Activated naive CD4-positive, alpha-beta T cell treated with anti-CD3 and anti-CD28 coated beads for 36 hours (primary cell): ENCODE measurements at places on chromosomes 6 and 20.

GRCh38 chr6:136644597-136644952 is 94.4 kb upstream of the MAP7 start:
- DNase-seq: no peak
- H3K4me3 ChIP-seq: no peak overlapping the region
- no peaks in the 10 kb centered on the region for H3K27me3 ChIP-seq
- H3K36me3 ChIP-seq: no peaks in the 10 kb centered on the region
- no peak overlapping the region for H3K27ac ChIP-seq

DNA sequence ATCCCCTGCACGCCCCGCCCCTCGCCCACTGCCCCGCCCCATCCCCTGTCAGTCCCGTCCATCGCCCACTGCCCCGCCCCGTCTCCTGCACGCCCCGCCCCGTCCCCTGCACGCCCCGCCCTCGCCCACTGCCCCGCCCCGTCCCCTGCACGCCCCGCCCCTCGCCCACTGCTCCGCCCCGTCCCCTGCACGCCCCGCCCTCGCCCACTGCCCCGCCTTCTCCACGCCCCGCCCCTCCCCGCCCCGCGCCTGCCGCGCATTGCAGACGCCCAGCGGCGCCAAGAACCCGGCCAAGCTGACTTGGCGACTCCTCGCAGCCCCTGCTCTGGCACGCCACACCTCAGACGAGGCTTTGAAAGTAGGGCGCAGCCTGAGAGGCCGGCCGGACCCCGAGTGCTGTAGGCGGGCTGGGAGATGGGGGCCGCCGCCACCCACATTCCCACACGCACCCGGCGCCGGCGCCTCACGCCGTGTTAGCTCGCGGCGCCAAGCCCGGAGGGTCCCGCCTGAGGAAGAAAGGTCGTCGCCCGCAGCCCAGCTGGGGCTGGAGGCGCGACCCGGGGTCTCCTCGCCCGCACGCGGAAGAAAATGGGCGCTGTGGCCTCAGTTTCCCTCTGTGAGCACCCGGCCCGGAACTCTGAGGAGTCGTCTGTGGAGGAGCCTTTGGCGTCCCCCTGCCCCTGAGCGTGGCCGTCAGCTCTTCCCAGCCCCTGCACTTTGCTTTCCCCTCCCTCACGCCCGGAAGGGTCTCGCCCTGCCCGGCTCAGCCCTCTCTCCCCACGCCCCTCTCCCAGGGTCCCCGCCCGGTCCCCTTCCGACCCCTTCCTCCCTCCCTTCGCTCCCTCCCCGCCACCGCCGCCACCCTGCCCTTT is at the start of gene RAD21L1:
RAD21L1 (plus strand) TSS at position 262 of the 872 bp plus-strand sequence. CDS start 2,410 bp downstream, outside the sequence.
- H3K4me3 ChIP-seq: peak within 1 kb of the TSS; percentile 83
- no peak within 1 kb of the TSS for H3K27ac ChIP-seq
- peaks cover 6% of the 10 kb centered on the region for H3K27me3 ChIP-seq
- peak; percentile 88 for DNase-seq

- no peaks in the 10 kb centered on the region for H3K4me1 ChIP-seq
- peaks cover 1% of the 10 kb centered on the region for H3K36me3 ChIP-seq
- no peak overlapping the region for H3K27ac ChIP-seq
- peaks cover 2% of the 10 kb centered on the region for H3K27me3 ChIP-seq
- no peak for DNase-seq
- H3K4me3 ChIP-seq: no peak overlapping the region
Observed at GRCh38 chr6:85803721-85804120, 161.0 kb upstream of the SYNCRIP start.

- H3K27ac ChIP-seq: peak overlapping the region; percentile 84
- peak overlapping the region; percentile 53 for H3K4me3 ChIP-seq
- H3K27me3 ChIP-seq: no peaks in the 10 kb centered on the region
- H3K4me1 ChIP-seq: peaks cover 97% of the 10 kb centered on the region
- peaks cover 26% of the 10 kb centered on the region for H3K36me3 ChIP-seq
Observed at GRCh38 chr6:111864138-111865048, 8.9 kb downstream of the FYN start.

- H3K4me1 ChIP-seq: no peaks in the 10 kb centered on the region
- H3K36me3 ChIP-seq: no peaks in the 10 kb centered on the region
- H3K4me3 ChIP-seq: no peak overlapping the region
Observed at GRCh38 chr6:18495236-18495635, 108.1 kb downstream of the RNF144B start.

DNA sequence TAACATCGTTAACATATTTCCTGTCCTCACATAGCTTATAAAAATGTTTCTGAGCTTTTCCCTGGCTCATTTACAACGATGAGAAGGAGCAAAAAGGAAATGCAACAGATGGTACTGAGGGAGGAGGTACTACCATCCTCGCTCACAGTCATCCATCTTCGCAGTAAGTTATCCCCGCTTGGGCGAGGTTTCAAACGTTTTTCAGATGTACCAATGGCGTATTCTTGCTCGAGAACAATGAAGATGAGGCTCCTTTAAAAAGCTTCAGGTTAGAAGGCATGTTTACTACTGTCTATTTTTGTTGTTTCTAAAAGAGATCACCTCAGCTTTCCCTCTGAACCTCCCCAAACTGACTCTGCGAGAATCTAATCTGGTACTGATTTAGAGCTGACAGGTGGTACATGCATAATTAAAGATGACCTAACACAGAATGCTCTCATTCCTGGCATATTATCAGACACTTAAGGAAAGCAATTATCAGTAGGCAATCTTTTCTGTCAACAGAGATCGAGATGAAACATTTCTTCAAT is 178.7 kb downstream of the GJA10 start:
- DNase-seq: no peak
- H3K36me3 ChIP-seq: peaks cover 43% of the 10 kb centered on the region
- H3K4me1 ChIP-seq: peaks cover 99% of the 10 kb centered on the region
- no peaks in the 10 kb centered on the region for H3K27me3 ChIP-seq
- peak overlapping the region; percentile 65 for H3K4me3 ChIP-seq

DNA sequence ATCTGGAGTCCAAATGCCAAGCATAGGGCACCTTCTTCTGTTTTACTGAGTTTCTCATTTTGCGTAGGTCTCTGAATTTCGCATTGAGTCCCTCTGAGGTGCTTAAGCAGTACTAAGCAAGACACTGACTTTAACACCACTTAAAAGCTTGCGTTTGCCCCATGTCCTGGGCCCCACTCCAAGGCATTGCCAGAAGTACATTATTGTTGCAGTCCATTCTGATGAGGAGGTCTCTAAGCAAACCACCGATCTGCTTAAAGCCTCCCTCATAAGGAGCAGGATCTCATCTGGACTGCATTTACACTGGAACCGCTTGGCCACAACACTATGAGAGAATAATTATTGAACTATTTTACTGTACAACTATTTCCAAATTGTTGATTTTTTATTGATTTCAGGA is 16.3 kb downstream of the BMP2 start:
- no peaks in the 10 kb centered on the region for H3K36me3 ChIP-seq
- no peaks in the 10 kb centered on the region for H3K27me3 ChIP-seq
- no peaks in the 10 kb centered on the region for H3K4me1 ChIP-seq
- H3K4me3 ChIP-seq: no peak overlapping the region

GRCh38 chr6:163354085-163354484 is 60.4 kb upstream of the QKI start:
- no peaks in the 10 kb centered on the region for H3K36me3 ChIP-seq
- no peak overlapping the region for H3K27ac ChIP-seq
- H3K4me1 ChIP-seq: no peaks in the 10 kb centered on the region
- H3K4me3 ChIP-seq: no peak overlapping the region
- no peak for DNase-seq

DNA sequence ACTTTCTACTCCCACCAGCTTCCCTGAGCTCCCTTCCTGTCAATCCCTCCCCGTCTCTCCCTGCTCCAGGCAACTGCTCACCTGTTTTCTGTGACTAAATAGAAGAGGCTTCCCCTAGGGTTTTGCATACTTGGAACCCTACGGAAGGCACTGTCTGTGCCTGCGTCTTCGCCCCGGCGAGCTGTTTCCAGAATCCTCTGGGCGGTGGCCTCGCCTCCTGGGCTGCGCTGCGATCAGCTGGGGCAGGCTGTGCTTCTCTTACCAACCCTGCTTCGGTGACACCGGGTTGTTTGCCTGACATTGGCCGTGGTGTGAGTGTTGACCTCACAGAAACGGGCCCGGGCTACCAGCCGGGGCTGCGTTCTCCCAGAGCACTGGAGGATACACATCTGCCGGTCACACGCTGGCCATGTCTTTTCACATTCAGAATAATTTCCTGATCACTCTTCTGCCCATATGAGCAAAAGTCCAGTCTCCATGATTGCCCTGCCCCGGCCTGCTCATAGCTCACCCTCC is 29.4 kb upstream of the CCR6 start:
- no peaks in the 10 kb centered on the region for H3K36me3 ChIP-seq
- peaks cover 40% of the 10 kb centered on the region for H3K4me1 ChIP-seq

DNA sequence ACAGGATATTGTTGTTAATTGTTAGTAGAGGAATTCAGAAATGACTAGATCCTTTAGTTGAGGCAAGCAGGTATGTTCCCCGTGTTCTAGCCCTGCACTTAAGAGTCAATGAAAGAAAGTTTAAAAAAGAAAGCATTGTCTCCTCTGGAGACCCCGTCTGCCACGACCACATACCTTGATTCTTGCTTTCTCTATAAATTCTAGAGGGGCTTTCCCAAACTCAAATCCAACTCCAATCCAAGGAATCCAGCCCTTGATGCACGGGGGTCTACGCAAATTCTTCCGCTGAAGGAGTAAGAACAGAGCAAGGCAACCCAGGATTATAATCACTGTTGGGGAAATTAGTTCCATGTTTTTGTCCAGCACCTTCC is 401 bp downstream of the CYP39A1 start:
- peak overlapping the region; percentile 88 for H3K4me3 ChIP-seq
- no peaks in the 10 kb centered on the region for H3K36me3 ChIP-seq
- H3K4me1 ChIP-seq: peaks cover 13% of the 10 kb centered on the region
- no peak for DNase-seq
